ENCODE measurements at places on chromosomes 1 and 21. TPM values are rescaled to one million over a fixed set of nuclear protein-coding genes. Genes with fewer than 3 reads are reported as not detected.

DNA sequence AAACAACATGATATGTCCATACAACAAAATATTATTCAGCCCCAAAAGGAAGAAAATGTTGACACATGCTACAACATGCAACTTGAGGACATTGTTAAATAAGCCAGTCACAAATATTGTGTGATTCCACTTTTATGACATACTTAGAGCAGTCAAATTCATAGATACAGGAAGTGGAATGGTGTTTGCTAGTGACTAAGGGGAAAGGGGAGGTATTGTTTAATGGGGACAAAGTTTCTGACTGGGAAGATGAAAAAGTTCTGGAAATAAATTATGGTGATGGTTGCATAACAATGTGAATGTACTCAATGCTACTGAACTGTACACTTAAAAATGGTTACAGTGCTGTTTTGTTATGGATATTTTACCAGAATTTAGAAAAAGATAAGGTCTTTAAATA lies 77.7 kb downstream of the RHOU start:
- no peak overlapping the region for H3K27ac ChIP-seq
- H3K36me3 ChIP-seq = no peaks in the 10 kb centered on the region
- no peak overlapping the region for H3K4me3 ChIP-seq
- peaks cover 19% of the 10 kb centered on the region for H3K4me1 ChIP-seq

DNA sequence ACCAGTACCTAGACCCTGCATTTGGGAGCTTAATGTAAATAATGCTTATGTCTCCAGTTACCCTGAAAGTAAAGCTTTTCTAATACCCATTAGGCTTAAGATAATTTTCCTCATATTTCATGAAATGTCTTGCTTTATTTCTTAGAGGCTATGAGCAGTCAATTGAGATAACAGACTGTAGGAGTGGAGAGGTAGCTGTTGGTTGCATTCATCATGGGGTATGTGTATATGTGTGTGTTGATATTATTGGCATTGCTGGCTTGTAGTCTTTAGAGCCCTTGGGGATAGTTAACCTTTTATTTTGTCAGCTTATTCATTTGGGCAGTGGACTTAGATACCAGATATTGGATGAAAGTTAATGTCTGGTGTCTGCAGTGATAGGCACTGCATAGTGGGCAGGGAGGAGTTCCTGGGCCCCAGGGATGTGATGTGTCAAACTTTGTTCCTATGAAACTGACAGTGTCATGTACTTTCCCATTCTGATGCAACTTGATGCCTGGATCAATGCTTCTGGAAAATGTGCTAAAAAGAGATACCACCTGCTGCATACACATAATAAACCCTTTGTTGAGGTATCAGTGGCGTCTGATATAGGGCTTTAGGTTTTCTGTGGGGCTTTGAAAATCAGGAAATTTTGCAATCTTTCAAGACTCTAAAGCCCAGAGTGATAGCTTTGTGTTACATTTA lies 83.9 kb downstream of the MAST2 start:
- no peaks in the 10 kb centered on the region for H3K36me3 ChIP-seq
- H3K27me3 ChIP-seq = no peaks in the 10 kb centered on the region
- no peak overlapping the region for H3K27ac ChIP-seq
- peaks cover 8% of the 10 kb centered on the region for H3K4me1 ChIP-seq

ANGPTL1 gene
- total RNA-seq = 206 TPM

DNA sequence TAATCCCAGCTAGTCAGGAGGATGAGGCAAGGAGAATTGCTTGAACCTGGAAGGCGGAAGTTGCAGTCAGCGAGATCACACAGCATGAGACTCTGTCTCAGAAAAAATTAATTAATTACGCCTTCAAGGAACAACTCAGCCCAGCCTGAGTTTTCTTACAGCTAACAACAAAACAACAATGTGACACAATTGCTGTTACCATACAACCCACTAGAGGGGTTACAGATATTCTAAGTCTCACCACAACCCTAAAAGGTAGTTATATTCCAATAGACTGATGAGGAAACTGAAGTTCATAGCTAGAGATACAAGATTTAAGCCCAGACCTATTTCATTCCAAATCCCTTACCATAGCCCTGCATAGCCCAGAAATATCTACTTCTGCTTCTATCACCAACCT lies 2.9 kb upstream of the LRRC8C start:
- H3K27ac ChIP-seq = no peak overlapping the region
- H3K4me3 ChIP-seq = no peak overlapping the region
- DNase-seq = no peak

GRCh38 chr1:94942171-94943128 lies 15.5 kb upstream of the CNN3 start:
- no peak for DNase-seq
- H3K27ac ChIP-seq = no peak overlapping the region
- H3K36me3 ChIP-seq = no peaks in the 10 kb centered on the region

DNA sequence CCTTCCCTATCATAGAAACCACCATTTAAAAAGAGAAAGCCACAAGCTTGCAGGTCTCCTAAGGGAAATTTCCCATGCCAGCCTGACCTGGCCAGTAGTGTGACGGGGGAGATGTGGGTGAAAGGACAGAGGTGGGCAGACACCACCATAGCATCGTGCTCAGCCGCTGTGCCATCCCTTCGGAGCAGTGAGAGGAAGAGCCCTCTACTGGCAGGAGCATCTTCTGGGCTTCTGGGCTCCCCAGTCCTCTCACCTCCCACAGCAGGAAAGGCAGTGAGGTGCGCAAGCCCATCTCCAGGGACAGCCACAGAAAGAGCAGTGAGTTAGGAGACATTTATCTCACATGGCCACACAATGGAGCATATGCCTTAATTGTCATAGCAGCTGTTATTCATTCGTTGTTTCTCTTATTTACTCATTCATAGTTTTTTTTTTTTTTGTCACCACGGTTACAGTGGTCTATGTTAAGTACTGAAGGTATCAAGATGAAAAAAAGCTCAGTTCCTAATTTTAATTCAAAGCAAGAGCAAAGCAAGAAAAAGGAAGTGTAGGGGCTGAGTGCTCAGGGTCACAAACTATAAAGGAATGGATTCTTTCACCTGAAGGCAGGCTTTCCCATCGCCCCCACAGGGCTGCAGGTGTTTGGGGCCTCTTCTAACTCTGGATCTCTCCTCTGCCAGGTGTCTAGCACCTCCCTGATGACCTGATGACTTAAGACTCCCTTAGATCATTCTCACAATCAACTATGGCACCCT lies 48.8 kb upstream of the CAMK1G start:
- no peak overlapping the region for H3K4me3 ChIP-seq
- no peaks in the 10 kb centered on the region for H3K4me1 ChIP-seq
- no peak overlapping the region for H3K27ac ChIP-seq
- H3K36me3 ChIP-seq = no peaks in the 10 kb centered on the region
- no peak for DNase-seq

DNA sequence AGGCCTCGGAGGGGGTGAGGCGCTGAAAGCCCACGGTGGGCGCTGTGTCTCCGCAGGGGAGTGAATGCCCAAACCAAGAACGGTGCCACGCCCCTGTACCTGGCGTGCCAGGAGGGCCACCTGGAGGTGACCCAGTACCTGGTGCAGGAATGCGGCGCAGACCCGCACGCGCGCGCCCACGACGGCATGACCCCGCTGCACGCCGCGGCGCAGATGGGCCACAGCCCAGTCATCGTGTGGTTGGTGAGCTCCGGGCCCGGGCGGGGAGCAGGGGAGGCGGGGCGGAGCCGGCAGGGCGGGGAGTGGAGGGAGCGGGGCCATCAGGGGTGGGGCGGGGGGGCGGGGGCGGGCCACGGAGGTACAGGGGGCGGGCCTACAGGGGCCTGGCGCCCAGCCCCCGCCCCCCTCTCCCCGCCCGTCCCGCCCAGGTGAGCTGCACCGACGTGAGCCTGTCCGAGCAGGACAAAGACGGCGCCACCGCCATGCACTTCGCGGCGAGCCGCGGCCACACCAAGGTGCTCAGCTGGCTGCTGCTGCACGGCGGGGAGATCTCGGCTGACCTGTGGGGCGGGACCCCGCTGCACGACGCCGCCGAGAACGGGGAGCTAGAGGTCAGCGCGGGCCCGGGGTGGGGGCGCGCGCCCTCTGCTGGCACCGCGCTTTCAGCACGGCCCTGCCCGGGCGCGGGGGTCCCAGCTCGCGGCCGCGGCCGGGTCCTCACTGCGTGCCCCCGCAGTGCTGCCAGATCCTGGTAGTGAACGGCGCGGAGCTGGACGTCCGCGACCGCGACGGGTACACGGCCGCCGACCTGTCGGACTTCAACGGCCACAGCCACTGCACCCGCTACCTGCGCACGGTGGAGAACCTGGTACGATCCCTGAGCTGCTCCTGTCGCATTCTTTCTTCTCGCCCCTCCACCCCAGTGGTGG lies 15.9 kb downstream of the ESPN start:
- peak overlapping the region; percentile 30 for H3K4me3 ChIP-seq
- H3K4me1 ChIP-seq = peaks cover 10% of the 10 kb centered on the region
- H3K27me3 ChIP-seq = peaks cover 40% of the 10 kb centered on the region
- H3K27ac ChIP-seq = no peak overlapping the region
- no peaks in the 10 kb centered on the region for H3K36me3 ChIP-seq
- DNase-seq = no peak

DNA sequence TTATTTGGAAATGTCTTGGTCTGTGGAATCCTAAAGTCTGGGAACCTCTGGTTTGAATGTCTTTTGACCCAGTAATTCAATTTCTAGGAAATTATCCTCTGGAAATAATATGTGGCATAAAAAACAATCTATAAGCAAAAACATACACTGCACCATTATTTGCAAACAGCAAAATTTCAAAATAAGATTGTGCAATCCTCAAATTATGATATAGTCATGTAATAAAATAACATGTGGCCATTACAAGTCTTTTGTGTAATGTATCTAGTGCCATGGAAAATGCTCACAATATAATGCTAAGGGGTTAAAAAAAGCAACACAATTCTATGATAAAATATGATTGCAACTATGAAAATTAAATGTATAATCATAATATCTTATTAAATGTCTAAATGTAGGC lies 312.9 kb upstream of the RUNX1 start:
- H3K27me3 ChIP-seq = no peaks in the 10 kb centered on the region
- H3K4me1 ChIP-seq = no peaks in the 10 kb centered on the region
- no peaks in the 10 kb centered on the region for H3K36me3 ChIP-seq
- no peak overlapping the region for H3K4me3 ChIP-seq
- no peak for DNase-seq
- H3K27ac ChIP-seq = no peak overlapping the region
